ENCODE measurements at places on chromosomes 6 and 20.
A peak's percentile ranks its signal among the peaks of the same experiment; 100 is the strongest.

DNA sequence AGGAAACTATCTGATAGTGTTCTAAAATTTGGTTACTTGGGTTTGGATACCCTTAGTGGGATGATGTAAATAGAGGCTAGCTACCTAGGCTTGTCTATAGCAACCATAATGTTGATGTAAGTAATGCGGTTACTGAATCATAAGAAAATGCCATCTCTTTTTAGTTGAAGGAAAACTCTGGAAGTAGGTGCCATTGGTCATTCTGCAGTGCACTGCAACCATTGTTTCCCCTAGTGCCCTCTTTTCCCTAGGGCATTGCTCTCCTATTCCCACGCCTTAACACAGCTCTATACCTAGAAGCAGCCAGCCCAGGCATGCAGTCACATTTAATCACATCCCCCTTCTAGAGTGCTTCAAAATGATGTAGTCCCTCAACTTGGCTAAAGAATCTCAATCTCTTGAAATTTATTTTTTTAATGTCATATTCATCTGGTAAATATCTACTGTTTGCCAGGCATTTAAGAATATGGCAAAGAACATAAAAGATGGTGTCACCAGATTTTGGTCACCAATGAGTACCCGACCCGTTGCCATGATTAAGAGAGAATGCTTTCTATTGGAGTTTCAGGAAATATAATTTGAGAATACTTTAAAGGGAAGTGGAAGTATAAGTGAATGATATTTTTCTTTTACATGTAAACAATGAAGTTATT, 10.4 kb downstream of the LOC128125822 start:
- no peak for DNase-seq
- no peaks in the 10 kb centered on the region for H3K27me3 ChIP-seq
- no peak overlapping the region for H3K27ac ChIP-seq
- no peak overlapping the region for H3K4me3 ChIP-seq
- H3K36me3 ChIP-seq, result peaks cover 4% of the 10 kb centered on the region

DNA sequence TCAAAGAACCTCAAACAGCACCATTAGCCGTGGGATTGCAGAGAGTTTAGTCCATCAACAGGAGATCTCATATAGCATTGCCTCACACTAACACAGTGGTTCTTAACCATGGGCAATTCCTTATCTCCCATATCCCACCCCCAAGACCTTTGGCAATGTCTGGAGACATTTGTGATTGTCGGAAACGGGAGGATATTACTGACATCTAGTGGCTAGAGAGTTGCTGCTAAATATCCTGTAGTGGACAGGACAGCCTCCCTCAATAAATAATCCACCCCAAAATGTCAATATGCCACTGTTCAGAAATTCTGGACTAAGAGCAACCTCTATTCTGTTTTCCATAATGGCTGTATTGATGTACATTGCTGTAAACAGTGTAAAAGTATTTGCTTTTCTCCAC, 210.1 kb upstream of the CCN2 start:
- H3K4me1 ChIP-seq, result no peaks in the 10 kb centered on the region
- no peak overlapping the region for H3K4me3 ChIP-seq
- H3K27ac ChIP-seq, result no peak overlapping the region
- no peaks in the 10 kb centered on the region for H3K27me3 ChIP-seq

DNA sequence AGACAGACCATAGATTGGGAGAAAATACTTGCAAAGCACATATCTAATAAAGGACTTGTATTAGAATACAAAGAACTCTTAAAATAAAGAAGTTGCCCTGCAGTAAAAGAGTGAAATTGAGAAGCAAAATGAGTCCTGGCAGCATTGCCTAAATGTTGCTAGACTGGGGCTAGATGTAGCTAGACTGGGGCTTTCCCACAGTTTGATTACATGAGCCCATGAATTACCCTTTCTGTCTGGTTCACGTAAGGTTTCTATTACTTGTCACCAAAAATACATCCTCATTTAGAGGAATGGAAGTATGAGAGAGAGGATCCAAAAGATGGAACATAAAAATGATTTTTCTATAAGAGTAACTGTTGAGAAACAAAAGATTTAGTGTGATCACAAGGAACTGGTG, 57.6 kb upstream of the CCDC28A start:
- no peaks in the 10 kb centered on the region for H3K4me1 ChIP-seq
- no peak overlapping the region for H3K4me3 ChIP-seq
- no peaks in the 10 kb centered on the region for H3K36me3 ChIP-seq
- DNase-seq, result no peak
- H3K27ac ChIP-seq, result no peak overlapping the region

- H3K27me3 ChIP-seq, result no peaks in the 10 kb centered on the region
- no peak overlapping the region for H3K27ac ChIP-seq
- no peak for DNase-seq
- H3K4me3 ChIP-seq, result no peak overlapping the region
Observed at GRCh38 chr6:154157082-154157481, 118.0 kb downstream of the OPRM1 start.

GRCh38 chr6:163579880-163580295, 165.4 kb downstream of the QKI start:
- H3K36me3 ChIP-seq, result no peaks in the 10 kb centered on the region
- H3K27ac ChIP-seq, result no peak overlapping the region
- no peak overlapping the region for H3K4me3 ChIP-seq
- no peaks in the 10 kb centered on the region for H3K4me1 ChIP-seq

DNA sequence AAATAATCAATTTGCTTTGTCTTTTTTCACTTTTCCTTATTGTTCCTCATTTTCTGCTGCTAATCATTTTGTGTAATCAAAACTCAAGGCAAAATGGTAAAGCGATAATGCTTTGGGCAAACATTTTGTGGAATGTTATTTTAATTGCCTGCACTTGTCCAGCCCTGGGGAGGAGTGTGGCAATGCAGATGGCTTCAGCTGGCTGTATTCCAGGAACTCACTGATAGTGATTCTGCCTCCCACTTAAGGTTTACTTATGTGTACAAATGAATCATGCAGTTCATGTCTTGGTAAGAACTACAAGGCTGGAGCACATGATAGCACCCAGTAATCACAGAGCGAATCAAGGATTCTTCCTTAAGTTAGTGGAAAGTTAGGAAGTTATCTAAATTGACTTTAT, 107.8 kb downstream of the COL19A1 start:
- H3K27me3 ChIP-seq, result no peaks in the 10 kb centered on the region
- no peaks in the 10 kb centered on the region for H3K4me1 ChIP-seq
- DNase-seq, result no peak
- H3K36me3 ChIP-seq, result no peaks in the 10 kb centered on the region
- no peak overlapping the region for H3K27ac ChIP-seq
- H3K4me3 ChIP-seq, result no peak overlapping the region

GRCh38 chr20:19274412-19275015, 62.1 kb downstream of the SLC24A3 start:
- no peaks in the 10 kb centered on the region for H3K36me3 ChIP-seq
- peak; percentile 81 for DNase-seq
- H3K4me1 ChIP-seq, result peaks cover 57% of the 10 kb centered on the region
- peak overlapping the region; percentile 90 for H3K27ac ChIP-seq
- H3K4me3 ChIP-seq, result no peak overlapping the region
- H3K27me3 ChIP-seq, result no peaks in the 10 kb centered on the region

- no peak for DNase-seq
- H3K27ac ChIP-seq, result no peak overlapping the region
- no peaks in the 10 kb centered on the region for H3K36me3 ChIP-seq
- no peaks in the 10 kb centered on the region for H3K4me1 ChIP-seq
- no peaks in the 10 kb centered on the region for H3K27me3 ChIP-seq
Observed at GRCh38 chr6:6801005-6801335, 212.4 kb downstream of the LY86 start.
